ENCODE measurements at places on chromosomes 12 and 14. TPM values are rescaled to one million over a fixed set of nuclear protein-coding genes. Genes with fewer than 3 reads are reported as not detected.

DNA sequence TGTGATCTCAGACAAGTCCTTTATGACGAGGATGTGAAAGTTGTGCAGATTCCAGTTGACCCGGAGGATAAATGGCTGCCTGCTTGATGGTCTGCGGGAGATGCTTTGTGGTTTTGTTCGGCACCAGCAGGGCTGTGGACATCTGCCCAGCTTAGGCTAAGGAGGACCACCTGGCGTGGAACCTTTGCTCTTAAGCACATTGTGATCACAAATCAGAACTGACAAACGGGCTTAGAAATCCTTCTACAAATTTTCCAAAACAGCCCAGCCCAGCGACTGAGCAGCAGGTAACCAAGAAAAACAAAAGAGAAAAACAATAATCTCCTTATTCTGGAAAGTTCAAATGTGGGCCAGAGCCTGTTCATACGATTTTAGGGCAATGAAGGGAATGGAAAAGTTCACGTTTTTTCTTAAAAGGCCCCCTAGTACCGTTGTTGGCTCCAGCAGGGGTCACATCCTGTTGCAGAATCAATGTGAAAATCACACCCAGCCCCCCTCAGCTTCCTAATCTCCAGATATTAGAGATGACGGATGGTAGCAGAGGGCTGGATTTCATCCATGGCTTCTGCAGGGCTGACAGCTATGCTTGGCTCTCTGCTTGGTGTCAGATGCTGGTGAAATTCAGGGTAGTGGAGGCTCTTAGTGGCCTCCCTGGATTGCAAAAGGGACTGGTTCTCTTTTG lies 81.1 kb upstream of the RFLNA start:
- no peak for DNase-seq

GRCh38 chr12:39835517-39836489 lies 216.2 kb upstream of the ABCD2 start:
- DNase-seq = no peak

GRCh38 chr14:98953551-98954348 lies 318.2 kb downstream of the BCL11B start:
- no peak for DNase-seq

- DNase-seq = peak; percentile 45
Measured at GRCh38 chr12:7959701-7960121, 23.7 kb upstream of the SLC2A3 start.

POTEG gene
- not detected for total RNA-seq

DNA sequence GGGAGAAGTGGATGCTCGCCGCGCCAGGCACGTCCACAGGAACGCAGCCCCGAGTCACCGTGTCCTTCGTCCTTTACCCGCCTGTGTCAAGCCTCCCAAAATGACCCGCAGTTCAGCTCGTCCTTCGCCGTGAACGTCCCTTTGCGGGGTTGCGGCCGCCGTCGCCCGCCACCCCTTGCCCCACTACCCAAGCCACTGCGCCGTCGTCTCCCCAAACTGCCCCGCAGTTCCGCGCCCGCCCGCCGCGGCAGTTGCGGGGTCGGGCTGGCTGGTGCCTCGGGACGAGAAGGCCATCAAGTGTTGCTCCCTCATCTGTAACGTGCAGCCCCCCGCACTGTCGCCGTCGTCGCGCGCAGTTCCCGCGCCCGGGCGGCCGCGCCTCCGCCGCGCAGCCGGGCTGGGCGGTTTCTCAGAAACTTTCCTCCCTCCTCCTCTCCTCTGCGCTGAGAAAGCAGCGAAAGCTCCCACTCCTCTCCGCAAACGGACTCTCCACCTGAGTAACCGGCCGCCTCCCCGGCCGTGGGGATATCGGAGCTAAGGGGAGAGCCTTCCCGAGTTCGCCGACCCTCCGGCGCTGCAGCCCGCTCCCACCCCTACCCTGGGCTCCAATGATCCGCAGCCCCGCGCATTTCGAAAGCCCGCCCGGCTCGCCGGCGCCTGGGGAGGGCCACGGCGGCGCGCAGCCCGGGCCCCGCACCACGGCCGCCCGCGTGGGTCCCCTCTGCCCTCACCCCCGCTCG lies 6.7 kb downstream of the CDKN1B start:
- no peak for DNase-seq

- no peak for DNase-seq
Measured at GRCh38 chr12:59472273-59472672, 123.6 kb upstream of the SLC16A7 start.

DNA sequence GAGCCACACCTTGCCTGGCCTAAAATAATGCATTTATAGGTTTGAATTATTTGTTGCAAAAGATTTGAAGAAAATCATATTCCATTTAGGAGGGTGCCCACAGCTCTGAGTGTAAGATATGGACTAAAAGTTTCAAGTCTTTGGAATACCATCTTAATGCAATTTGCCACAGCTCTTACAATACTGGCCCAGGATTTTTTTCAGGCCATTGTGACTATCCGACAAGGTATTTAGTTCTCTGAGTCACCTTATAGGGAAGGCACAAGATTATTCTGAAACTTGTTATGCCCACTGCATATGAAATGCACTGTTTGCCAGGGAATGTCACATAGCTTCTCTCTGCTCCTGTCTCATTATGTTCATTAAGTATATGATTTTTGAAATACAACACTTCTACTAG lies 29.6 kb upstream of the SLC6A13 start:
- DNase-seq = no peak

DNA sequence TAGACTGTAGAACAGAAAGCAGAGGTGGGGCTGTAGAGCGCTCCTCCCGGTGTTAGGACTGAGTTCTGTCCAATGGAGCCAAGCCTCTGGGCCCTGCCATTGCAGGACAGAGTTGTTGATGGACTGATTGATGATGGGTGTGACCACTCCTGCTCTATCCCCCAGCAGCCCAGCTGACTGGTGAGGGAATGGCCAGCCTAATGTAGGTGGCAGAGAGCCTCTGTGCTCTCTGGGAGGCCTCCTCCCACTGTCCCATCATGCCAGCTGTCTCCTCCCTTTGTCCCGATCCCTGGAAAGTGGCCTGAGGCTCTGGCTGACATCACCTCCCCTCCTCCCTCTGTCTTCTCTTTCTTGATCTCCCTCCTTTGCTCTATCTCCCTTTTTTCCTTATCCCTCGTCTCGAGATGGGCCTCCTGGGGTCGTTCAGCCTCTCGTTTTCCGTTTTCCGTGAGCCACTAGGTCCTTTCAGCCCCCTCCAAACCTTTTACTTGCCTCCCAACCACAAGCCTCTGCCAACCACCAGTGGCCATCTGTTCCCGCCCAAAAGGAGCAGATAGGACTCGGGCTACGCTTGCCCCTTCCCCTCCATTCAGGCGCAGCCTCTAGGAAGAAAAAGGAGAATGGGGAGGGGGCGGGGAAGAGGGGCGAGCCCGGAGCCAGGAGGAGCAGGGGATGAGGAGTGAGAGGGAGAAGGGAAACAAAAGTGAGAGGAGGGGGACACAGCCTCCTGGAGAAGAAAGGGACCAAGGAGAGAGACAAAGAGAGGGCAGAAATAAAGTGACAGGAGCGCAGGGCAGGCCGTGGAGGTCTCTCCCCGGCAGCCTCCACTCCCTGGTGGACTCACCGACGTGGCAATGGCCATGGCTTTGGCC lies 572 bp downstream of the EFS start:
- no peak for DNase-seq

SNRNP35 gene
- 23.1 TPM for total RNA-seq

ASB2 gene
- total RNA-seq = 3.7 TPM

CAPZA3 gene
- total RNA-seq = not detected

- no peak for DNase-seq
Measured at GRCh38 chr14:48504921-48505320, 829.5 kb upstream of the MDGA2 start.

DNA sequence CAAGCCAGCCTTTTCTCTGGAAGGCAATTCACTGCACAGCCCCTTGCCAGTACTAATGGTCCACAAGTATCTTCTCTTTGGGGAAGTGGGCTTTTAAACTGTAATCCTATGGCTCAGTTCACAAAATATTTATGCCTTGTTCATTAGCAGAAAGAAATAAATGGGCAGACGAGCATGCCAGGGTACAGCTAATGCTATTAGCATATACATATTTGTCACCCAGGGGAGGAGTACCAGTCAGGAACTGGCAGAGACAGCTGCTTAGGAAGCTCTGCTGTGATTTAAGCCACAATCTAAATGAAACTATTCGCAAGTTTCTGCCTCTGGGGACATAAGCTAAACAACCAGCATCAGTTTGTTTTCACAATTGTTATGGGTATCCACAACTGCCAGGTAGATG lies 113.4 kb upstream of the CCDC198 start:
- no peak for DNase-seq

DNA sequence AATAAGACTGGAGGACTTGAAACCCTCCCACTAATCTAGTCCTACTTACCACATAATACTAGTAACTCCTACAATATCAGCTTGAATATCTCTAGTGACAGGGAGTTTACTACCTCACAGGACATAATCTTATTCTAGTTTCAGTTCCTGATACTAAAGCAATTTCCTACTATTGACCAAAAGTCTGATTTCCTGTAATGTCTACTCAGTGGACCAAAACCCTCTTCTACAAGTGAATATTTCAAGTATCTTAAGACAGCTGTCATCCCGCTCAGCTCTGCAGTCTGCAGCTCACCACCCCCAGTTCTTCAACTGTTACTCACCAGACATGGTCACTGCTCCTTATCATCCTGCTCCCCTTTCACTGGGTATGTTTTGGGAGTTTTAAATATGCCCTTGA lies 70.8 kb upstream of the TMCC3 start:
- no peak for DNase-seq

EFS gene
- 1.6 TPM for total RNA-seq

Measured in thymus (tissue), 14 donors.